ENCODE measurements at places on chromosomes 13 and 19.

DNA sequence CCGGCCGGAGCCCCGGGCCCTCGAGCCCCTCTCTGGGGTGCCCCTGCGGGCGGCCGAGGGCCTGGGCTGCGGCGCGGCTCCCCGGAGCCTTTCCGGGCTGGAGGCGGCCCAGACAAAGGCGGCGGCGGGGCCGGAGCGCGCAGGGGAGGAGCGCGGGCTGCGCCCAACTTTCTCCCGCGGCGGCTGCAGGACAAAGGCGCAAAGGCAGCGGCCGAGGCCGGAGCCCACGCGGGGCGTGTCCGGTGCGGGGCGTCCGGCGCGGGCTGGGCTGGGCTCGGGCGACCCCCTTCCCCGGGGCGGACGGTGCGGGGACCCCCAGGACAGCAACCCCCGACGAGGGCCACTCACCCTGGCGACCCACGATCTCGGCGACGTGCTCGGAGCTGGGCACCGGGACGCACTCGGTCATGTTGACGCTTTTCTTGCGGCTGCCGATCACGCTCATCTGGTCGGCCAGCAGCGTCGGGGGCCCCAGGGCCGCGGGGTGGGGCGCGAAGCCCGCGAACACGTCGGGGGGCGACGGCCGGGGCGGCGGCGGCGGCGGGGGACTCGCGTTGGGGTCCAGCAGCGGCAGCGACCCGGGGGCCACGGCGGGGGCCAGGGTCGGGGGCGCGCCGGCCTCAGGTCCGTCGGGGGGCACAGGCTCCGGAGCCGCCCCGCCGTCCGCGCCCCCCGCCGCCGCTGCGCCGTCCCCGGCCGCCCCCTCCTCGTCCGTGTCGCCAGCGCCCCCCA, 843 bp downstream of the MEX3D start:
- peak; percentile 44 for DNase-seq

DNA sequence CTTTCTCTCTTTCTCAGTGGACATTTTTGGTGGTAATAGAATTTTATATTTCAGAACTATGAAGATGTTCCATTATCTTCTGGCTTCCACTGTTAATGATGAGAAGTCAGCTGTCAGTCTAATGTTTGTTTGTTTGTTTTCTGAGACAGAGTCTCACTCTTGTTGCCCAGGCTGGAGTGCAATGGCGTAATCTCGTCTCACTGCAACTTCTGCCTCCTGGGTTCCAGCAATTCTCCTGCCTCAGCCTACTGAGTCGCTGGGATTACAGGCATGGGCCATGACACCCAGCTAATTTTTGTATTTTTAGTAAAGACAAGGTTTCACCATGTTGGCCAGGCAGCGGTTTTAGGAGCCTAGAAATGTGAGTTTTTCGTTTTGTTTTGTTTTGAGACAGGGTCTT, 4.7 kb downstream of the ZNF317 start:
- DNase-seq = no peak

DNA sequence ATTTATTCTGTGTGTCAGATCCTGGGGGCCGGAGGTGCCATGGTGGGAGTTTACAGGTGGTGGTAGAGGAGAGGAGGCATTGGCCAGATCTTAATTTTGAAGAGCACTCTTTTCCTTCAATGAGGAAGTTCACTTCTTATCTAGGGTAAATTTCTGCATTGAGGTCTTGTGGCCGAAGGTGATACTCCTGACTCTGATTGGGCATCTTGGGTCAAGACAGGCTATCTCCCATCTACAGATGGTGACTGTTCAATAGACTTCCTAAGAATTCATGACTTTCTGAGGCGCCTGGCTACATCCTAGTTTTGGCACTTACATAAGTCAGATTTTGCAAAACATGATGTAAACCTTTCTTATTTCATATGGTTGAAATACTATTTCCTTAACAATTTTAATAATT, 135.2 kb downstream of the SUCLA2 start:
- no peak for DNase-seq

DNA sequence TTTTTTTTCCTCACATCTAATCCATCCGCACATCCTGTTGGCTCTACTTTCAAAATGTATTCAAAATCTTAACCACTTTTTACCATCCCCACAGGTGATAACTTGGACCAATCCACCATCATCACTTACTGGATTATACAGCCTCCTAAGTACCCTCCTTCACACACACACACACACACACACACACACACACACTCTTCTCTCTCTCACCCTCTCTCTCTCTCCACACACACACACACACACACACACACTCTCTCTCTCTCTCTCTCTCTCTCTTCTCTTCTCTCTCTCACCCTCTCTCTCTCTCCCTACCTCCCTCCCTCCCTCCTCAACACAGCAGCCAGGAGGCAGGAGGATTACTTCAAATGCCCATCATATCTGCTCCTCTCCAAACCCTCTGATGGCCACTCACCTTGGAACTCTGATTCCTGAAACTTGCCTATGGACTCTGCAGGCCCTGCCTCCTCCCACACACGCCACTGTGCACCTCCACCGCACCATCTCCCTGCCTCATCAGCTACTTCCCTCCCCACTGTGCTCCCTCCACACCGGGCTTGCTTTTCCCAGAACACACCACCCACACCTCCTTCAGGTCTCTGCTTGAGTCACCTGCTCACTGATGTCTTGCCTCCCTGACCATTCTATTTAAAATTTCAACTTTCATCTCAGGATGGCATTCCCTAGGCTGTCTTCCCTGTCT, 39.7 kb downstream of the RCBTB2 start:
- DNase-seq = no peak

GRCh38 chr13:50594276-50595051, 249.0 kb downstream of the DLEU7 start:
- DNase-seq = peak; percentile 21

- DNase-seq = no peak
Observed at GRCh38 chr19:4323692-4324091, 14.9 kb downstream of the STAP2 start.

- no peak for DNase-seq
Observed at GRCh38 chr13:54928071-54928470, 1899.5 kb downstream of the OLFM4 start.

DNA sequence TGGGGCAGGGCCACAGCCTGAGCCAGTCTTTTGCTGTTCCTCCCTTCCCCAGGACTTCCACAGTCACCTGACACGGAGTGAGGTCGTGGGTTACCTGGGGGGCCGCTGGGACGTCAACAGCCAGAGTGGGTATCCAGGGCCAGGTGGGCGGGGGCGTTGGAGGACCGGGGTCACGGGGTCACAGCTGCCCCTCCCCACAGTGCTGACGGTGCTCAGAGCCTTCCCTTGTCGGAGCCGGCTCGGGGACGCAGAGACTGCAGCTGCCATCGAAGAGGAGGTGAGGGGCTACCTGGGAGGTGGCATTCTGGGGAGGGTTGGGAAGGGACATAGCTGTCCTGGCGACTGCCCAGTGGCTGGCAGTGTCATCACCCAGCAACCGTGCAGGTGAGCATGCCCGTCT, 11.5 kb downstream of the MPND start:
- DNase-seq = no peak

DNA sequence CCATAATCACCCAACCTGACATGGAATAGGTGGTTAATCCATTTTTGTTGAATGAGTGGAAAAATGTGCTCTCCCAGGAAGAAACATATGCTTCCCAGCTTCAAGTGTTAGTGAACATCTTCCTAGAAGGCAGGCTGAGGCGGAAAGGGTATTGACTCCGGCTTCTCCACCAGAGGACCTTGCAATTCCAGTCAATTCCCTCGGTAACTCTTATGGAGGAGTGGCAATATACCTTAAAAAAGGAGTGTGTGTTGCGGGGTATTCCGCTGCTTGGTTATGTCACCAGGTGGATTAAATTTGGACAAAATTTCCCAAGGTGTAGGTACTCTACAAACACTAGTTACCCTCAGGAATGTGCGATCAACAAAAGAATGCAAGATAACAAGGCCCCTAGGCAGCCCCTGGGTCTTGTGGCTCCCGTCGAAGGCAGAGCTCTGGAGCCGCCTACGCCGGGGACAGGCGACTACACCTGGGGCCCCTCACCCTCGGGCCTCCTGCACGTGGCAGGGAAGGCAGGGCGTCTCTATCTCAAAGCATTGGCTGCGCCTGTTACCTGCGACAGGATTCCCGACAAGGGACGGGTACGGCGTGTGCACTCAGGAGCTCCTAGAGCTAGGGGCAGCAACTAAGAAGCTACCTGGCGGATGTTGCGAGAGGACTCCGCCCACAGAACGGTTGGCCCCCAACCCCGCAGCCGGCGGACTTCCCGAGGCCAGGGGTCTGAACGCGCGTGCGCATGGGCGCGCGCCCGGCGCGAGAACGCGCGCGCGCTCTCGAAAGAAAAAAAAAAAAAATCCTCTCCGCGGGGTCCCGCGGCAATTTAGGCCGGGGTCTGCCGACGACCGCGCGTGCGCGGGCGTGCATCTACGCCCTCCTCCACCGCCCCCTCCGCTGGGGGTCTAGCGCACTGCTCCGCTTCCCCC, at the start of gene WDR87:
Gene WDR87, minus strand, starts transcription at position 649 of the 923 bp plus-strand sequence. CDS start 8,355 bp downstream, outside the sequence.
- DNase-seq = peak; percentile 32

DNA sequence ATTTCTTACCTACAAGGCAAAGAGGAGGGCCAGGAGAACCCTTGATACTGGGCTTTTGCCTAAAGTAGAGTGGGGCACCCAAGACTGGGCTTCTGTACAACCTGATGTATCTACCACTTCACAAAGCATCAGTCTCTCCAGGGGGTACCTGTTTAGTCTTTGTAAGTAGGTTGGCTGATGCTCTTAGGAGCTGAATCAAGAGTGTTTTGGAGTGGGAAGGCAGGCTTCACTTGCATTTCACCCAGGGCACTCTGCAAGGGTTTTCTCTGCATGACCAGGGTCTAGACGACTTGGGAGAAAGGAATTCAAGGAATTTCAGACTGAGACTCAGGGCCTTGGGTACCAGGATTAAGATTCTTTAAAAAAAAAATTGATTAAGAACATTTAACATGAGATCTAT, 361.5 kb downstream of the RFC3 start:
- no peak for DNase-seq

DNA sequence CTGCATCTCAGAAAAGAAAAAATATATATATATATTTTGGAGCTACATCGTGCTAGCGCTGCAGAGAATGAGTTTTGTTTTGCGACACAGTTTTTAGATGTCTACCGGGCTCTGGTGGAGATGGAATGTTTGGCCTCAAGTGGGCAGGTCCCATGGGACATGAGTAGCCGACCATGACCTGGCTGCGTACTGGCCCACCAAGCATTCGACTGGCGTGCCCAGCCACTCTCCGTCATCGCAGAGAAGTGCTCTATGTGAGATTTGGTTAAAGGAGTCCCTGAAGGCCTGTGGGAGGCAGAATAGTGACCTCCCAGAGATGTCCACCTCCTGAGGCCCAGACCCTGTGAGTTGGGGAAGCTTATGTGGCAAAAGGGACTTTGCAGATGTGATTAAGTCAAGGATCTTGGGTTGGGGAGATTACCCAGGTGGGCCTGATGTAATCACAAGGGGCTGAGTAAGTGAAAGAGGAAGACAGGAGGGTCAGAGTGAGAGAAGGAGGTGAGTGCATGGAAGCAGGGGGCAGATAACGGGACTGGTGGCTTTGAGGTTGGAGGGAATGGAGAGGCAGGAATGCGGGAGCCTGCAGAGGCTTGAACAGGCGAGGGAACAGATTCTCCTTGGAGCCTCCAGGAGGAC, 821 bp upstream of the LILRB4 start:
- DNase-seq = no peak

DNA sequence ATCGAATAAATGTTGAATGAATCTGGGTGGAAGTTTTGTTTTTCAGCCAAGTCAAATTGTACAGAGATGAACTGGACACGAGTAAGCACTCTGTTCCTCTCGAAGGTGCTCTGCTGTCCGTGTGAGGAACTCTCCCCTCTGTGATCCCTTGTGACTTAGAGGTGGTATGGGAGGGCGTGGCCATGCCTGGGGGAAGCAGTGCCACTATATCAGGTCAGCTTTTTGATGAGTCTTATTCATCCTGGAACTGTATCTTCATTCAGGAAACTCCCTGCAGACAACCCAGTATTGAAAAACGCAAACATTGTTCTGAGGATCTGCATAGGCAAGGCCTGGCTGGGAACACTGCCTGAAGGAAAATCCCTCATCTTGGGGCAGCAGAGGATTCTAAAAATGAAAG, 45.7 kb upstream of the FLT1 start:
- no peak for DNase-seq

DNA sequence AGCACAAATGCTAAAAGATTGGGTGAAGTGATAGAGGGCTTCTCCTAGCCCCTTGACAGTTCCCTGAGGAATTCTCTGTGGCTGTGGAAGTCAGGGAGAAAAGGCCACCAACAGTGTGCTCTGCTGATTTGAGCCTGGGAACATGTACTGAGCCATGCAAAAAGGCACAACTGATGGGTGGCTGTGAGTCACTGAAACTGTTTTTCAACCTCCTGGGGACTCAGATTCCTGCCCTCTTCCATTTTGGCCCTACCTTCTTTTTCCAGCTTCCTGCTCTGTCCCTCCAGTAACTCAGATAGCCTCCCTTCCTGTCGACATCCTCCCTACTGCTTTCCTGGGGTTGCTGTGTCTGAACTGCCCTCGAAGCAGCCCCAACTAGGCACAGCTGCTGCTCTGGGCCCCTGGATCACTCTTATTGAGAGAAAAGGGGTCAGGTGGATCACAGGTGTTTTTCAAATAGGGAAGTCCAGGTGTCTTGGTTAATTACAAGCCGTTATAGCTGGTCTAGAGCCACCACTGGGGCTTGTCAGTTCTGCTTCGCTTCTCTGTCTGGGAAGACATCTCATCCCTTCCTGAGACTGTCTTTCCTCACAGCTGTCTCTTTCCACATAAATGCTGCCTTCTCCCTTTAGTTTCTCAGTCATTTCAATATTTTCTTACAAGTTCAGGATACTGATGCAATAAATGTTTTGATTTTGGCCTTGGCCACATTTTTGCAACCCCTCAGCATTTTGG, 13.7 kb downstream of the FAM124A start:
- peak; percentile 24 for DNase-seq

- DNase-seq = no peak
Observed at GRCh38 chr13:58566176-58566575, 934.6 kb downstream of the PCDH17 start.

GRCh38 chr13:26658448-26659385, 101.2 kb downstream of the WASF3 start:
- no peak for DNase-seq

GRCh38 chr19:45884682-45885555, 1.0 kb downstream of the IRF2BP1 start:
- no peak for DNase-seq

DNA sequence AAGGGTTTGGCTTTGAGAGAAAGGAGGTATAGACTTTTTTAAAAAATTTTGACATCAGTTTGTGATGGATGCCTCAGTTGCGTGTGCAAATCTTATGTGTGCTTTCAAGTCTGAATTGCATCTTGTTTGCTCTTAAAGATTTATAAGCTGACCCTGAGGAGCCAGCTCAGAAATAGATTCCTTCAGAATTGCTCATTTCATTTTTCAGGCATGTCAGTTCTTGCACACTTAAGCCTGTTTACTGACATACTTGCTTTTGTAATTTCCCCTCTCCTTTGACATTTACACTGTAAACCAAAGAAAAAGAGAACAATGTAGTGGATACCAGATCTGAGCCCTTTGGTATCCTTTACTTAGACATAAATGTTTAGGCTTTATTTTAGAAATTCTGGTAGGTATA, 87.6 kb downstream of the RNF17 start:
- no peak for DNase-seq

DNA sequence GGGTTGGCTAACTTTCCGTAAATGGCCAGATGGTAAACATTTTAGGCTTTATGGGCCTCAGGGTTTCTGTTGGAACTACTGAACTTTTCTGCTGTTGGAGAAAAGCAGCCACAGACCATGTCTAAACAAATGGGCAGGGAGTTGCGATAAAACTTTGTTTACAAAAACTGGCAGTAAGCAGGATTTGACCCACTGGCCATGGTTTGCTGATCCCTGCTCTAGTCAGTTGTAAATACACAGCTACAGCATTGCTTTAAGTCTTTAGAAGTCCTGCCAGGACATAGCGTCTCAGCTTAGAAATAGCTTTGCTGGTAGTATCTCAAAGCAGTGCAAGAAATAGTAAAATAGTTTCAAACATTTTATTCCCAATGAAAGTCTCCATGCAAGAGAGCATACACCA, 88.4 kb downstream of the NALCN start:
- DNase-seq = no peak
